Naive thymus-derived CD8-positive, alpha-beta T cell (primary cell): ENCODE measurements at places on chromosomes 2 and 18. TPM values are rescaled to one million over a fixed set of nuclear protein-coding genes. Genes with fewer than 3 reads are reported as not detected.

SPDYA gene
- not detected for polyA plus RNA-seq

COL6A3 gene
- polyA plus RNA-seq: 1.8 TPM

CFC1 gene
- polyA plus RNA-seq: not detected

TUBA4B gene
- polyA plus RNA-seq: not detected

SLC9A4 gene
- not detected for polyA plus RNA-seq

SNTG2 gene
- 1.2 TPM for polyA plus RNA-seq

ADRA2B gene
- not detected for polyA plus RNA-seq

HOXD9 gene
- polyA plus RNA-seq: not detected

ZBTB14 gene
- 19.2 TPM for polyA plus RNA-seq

CIDEA gene
- polyA plus RNA-seq: not detected
